ENCODE measurements at places on chromosomes 6 and 20.

DNA sequence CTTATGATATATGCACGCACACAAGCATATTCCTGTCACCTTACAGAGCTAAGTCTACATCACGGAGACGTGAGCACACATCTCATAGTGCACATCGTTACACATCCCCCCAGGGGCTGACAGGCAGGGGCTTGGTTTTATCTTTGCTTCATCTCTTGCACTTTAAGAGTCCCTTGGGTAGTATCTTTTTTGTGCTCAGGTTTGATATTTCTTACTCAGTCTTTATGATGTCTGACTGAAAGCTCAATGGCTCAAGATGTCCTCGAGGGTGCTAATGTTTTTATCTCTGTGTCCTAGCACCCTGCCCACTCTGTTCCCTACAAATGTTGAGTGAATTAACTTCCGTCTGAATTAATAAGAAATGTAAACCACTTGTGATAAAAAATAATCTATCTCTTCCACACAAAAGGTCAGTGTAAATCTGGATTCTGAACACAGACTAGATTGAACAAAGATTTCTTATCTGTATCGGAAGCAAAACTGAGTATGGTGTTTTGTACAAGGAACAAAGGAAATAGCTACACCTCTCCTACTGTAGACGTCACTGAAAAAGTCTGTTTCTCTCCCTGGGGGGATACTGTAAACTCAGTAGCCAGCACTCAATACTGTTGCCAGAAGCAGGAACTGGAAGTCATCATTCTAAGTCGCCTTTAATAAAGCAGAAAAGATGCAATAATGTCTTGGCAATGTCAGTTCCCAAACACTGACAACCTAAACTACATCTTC is 195.1 kb downstream of the PRKN start:
- no peak for DNase-seq

DNA sequence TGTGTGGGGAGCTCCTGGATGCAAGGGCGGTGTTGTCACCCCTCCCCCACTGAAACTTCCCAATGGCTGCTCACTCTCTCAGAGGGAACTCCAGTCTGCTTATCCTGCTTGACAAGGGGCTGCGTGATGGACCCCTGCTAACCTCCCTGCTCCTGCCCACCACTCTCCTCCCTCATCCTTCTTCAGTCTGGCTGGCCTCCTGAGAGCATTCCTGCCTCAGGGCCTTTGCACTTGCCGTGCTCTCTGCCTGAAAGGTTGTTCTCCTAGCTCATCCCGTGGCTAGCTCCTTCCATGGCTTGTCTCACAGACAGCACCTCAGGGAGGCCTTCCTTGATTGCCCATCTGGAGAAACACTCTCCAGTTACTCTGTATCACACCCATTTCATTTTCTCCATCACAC is 73.9 kb upstream of the ZNFX1 start:
- no peak for DNase-seq

DNA sequence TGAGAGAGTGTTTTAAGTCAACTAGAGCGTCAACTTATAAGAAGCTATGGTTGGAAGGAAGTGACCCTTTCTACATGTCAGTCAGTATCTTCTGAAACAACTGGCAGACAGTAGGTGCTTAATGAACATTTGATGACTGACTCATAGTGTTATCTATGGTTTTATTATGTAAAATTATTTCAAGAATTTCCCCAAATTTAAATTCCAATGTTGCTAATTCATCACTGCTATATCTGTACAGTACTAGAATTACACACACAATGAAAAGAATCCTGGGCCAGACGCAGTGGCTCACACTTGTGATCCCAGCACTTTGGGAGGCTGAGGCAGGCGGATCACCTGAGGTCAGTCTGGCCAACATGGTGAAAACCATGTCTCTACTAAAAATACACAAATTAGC is 721.4 kb upstream of the FLRT3 start:
- DNase-seq = no peak

- DNase-seq = no peak
Observed at GRCh38 chr6:1435806-1436205, 46.4 kb downstream of the FOXF2 start.

- DNase-seq = peak; percentile 14
Observed at GRCh38 chr6:8175046-8175777, 72.9 kb upstream of the EEF1E1 start.

GRCh38 chr6:158647501-158647900 is 2.4 kb upstream of the SYTL3 start:
- no peak for DNase-seq

DNA sequence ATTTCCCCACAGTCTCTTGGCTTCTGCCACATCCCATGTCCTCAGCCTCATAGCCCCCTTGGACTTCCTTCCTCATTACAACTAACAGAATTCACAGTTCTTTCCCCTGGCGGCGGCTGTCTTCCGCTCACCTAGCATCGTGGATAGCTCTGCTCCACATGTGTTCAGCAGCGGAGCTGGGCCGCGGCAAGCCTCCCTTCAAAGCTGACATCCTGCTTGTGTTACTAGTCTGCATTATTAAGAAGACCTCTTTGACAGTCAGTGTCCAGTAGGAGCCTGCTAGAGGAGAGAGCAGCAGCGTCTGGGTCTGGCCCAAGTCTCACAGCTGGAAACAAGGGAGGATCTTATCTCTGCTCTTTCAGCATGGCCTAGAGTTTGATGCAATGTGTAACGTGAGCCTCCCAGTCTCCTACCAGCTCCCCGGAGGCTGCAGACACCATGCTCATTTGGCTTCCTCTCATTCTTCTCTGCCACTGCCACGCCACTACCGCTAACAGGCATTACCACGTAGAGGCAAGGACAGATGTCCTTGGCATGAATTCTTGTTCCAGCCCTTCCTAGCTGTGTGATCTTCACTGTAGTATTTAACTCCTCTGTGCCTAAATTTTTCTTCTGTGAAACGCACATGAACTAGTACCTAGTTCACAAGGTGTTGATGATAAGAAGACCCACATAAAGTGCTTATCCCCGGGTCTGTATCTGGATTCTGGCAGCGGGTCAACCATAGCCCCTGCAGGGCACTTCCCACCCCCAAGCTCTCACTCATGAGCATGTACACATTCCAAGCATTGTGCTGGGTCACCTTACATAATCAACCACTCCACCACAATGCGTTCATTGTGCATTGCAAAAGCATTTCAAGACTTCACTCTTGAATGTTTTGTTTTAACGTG is 107.1 kb upstream of the BACH2 start:
- DNase-seq = no peak

DNA sequence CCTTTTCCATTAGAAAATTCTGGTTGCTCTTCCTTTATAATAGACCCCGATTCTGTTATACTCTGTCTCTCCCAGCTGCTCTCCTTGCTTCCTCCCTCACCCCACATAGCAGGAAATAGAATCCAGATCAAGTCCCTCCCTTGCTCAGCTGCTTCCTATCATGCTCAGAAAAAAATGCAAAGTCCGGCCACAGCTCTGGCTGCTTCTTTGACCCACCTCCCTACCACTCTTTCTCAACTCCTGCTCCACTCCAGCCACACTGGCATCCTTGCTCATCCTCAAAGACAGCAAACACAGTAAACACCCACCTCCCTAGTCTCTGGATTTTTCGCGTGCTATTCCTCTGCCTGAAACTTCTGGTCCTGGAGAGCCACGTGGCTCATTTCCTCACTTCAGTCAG is 9.1 kb upstream of the SLC22A16 start:
- no peak for DNase-seq

- DNase-seq = no peak
Observed at GRCh38 chr6:74117113-74117512, 421.1 kb downstream of the CD109 start.

- DNase-seq = no peak
Observed at GRCh38 chr20:17889226-17889625, 79.4 kb downstream of the SNX5 start.

- DNase-seq = no peak
Observed at GRCh38 chr20:20795119-20795518, 82.7 kb upstream of the RALGAPA2 start.

- no peak for DNase-seq
Observed at GRCh38 chr20:36344517-36345132, 38.5 kb downstream of the DLGAP4 start.

DNA sequence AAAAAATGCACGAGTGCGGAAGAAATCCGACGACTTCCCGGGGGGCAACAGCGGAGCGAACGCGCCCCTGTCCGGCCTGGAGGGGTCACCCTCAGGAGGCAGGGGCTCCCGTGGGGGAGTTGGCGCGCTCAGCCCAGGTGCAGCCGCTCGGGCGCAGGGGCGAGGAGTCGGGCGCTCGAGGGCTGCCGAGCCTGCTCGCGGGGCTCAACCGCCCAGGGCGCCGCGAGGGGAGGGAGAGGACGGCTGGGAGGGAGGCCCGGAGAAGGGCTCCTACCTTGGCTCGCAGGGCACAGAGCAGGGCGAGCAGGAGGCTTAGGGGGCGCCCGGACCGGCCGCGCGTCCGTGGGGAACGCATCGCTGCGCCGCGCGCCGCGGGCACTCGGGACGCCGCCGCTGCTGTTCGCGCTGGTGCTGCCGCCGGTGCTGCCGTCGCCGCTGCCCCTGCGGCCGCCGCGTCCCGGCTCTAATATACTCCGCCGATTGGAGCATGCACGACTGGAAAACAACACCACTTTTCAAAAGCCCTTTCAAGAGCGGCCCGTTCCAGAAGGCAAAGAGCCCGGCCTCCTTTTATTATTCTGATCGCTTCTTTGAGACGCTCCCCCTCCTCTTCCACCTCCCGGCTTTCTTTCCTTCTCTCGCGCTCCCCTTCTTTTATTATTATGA is 490 bp downstream of the JAG1 start:
- DNase-seq = no peak

- no peak for DNase-seq
Observed at GRCh38 chr6:152636021-152636608, 1.0 kb downstream of the SYNE1 start.

DNA sequence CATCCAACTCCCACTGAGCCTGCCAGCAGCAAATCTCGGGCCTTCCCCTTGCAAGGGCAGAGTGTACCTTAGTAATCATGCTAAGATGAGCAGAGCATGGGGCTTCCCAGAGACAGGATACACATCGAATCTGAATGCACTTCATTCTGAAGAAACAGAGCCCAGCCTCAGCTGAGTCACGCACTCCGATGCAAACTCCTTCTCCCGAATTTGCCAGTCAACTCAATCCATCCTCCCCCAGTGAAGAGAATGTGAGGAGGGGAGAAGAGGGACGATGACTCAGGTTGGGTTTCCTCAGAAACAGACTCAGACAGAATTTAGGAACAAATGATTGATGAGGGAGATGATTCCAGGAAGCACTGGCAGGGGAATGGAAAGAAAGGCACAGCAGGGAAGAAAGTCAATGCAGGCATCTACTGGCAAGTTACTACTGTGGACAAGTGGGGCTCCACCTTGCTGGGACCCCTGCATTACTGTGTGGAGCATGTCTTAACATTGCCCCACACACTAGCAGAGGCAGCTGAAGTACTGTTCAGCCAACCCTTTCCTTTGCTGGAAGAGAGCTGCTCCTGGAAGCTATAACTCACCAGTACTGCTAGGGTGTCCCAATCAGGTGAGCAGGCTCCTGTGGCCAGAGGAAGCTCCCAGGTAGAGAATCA is 251.6 kb downstream of the ADGB start:
- DNase-seq = no peak

DNA sequence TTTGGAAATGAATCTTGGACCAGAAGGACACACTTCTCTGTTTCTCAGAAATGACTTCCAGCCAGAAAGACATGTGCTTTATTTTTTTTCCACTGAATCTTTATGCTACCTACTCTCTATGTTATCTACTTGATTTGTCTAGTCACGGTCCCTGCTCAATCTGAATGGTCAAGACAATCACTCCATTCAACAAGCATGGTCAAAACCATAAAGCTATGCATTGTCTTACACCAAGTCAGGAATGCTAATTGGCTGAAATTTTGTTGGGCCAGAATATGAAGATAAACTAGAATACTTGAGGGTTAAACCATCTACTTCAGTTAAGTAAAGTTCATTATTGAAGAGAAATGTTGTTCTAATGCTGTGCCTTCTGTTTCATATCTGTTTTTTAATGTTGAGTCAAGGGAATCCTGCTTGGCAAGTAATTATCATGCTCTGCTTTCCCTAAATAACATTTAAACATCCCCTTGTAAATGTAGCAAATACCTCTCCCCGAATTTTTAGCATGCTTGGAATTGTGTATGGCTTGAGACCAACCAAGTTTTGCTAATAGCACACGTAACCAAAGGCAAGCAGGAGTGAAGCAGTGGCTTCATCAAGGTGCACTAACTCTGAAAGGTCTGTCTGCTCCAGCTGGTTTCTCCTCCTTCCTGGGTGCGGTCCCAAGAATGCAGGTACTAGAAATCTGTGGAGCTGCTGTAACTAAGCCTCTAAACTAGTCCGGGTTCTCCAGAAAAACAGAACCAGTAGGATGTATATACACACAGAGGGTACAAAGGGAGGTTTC is 190.3 kb upstream of the CDYL start:
- no peak for DNase-seq

GRCh38 chr6:145428706-145429105 is 306.6 kb downstream of the EPM2A start:
- DNase-seq = no peak

GRCh38 chr20:10478930-10479329 is 43.8 kb downstream of the SLX4IP start:
- DNase-seq = no peak

DNA sequence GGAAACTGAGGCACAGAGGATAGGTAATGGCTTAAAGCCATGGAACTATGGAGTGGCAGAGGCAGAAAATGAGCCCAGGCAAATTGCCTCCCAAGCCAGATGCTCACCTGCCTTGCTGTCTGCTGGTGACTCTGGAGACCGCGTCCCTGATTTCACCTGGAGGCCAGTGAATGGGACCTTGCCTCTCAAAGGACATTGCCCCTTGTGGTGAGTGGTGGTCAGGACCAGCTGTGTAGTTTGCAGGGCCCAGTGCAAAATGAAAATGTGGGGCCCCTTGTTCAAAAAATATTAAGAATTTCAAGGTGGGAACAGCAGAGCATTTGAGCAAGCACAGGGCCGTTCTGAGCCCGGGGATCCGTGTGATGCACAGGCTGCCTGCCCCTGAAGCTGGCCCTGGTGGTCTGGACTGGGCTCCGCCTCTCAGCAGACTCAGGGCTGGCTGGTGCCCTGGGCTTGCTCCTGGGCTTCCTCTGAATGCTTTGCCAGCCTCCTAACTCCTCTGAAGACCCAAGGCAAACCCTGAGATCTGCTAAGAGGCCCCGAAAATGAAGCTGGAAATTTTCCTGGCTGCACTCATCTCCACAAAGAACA is 19.8 kb upstream of the KCNG1 start:
- DNase-seq = no peak

GRCh38 chr20:63740627-63741353 is 1.2 kb downstream of the SLC2A4RG start:
- DNase-seq = peak; percentile 83

DNA sequence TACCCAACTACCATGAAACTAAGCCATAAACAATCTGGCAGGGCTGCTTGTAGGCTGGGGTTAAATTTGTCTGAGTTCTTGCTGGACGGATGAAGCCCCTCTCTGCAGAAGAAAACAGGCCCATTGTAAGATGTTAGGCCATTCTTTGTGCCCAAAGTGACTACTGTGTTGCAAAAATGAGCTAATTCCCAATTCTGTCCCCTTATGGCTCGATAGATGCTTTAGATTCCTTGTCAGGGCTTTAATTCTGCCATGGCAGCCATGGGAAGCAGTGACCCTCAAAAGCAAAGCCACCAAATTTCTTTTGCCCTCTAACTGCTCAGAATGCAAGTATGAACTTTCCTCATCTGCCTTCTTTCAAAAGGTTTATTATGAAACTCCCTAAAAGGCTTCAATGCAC is 45.2 kb downstream of the LAMA4 start:
- DNase-seq = no peak

- no peak for DNase-seq
Observed at GRCh38 chr6:14861491-14861943, 384.4 kb upstream of the JARID2 start.

Data from SW 1271 (cell line).